ENCODE measurements at places on chromosomes 6 and 20. TPM values are rescaled to one million over a fixed set of nuclear protein-coding genes. Genes with fewer than 3 reads are reported as not detected.

Gene ZSCAN23
- 1.2 TPM for total RNA-seq

Gene WFDC5
- not detected for total RNA-seq

Gene HCRTR2
- not detected for total RNA-seq

Gene SLPI
- not detected for total RNA-seq

Gene TREML1
- total RNA-seq = not detected

Gene NRSN1
- total RNA-seq = not detected

Gene CLPSL1
- not detected for total RNA-seq

Gene STMND1
- total RNA-seq = not detected

Gene GGTLC1
- not detected for total RNA-seq

Gene TINAG
- total RNA-seq = not detected

DNA sequence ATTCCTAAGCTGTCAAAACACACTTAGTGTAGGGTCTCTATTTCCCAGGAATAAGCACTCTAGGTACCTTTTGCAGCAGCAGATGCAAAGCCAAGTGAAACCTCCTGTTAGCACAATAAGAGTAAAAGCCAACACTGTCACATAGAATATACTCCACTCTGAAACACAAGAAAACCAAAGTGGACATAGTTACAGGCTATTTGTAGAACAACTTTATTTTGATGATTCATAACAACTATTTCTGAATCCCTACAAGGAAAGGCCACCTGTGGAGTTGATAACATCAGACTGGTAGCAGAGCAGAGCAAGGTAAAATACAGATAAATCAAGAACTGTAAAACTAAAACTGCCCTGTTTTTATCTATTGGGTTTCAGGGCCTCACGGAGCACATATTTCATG, 59.7 kb downstream of the ALDH5A1 start:
- no peak for DNase-seq

- no peak for DNase-seq
Observed at GRCh38 chr20:38076548-38076947, 43.0 kb downstream of the RPRD1B start.

GRCh38 chr6:136582711-136583471, 32.7 kb upstream of the MAP7 start:
- DNase-seq = no peak

DNA sequence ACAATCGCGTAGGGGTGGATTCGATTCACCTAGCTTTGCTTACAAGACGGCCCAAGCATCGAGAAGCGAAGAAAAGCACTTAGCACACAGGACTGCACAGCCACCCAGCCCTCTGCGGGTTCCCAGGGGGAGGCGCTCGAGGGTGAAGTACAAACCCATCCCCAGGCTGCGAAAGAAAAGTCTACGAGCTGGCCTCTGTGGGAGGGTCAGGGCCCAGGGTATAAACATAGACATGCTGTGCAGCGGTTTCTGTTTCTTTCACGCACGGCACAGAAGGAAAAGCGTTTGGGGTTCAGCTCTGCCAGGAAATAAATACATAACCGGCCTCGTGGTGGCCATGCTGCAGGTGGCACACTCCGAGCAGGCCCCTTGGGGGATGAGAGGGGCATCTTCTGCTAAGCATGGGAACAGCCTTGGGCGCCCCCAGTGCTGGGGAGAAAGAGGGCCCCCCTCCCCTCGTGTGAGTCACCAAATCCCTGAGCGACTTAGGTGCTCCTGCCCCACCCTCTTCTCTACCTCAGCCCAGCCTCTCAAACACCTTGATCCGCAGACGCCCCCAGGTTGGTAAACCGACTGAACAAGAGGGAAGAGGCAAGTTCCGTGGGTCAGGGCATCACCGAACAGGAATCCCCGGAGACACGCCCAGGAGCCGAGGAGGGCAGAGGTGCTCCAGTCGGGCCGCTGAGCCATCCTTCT, 91.6 kb upstream of the RIPOR2 start:
- DNase-seq = peak; percentile 93

GRCh38 chr20:52945862-52946522, 26.2 kb upstream of the TSHZ2 start:
- no peak for DNase-seq

DNA sequence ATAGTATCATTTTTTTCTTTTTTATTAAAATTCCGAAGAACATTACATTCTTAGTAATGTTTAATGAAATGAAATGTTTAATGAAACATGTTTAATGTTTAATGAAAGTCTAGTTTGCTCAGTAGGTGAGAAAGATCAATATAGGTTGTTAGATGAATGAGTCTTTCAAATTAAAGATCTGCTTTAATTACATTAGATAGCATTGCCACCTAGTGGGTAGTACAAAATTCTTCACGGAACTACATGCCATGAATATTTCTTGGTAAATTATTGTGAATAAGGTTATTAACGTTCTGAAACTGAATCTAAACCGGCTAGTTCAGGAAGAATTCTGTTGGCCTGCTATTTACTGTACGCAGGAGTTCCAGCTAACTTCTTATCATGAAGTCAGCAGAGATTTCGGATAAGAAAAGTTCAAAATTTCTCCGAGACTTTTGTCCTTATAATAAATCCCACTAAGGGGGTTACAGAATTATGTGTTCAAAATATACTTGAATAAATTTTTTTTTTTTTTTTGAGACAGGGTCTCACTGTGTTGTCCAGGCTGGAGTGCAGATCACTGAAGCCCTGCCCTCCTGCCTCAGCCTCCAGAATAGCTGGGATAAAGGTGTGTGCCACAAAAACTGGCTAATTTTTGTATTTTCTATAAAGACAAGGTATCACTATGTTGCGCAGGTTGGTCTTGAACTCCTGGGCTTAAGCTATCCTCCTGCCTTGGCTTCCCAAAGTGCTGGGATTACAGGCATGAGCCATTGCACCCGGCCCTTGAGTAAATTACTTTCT, 7.9 kb upstream of the GMNN start:
- DNase-seq = no peak

GRCh38 chr6:35224720-35225119, 11.0 kb downstream of the SCUBE3 start:
- DNase-seq = no peak

GRCh38 chr6:54758340-54758739, 88.2 kb upstream of the FAM83B start:
- no peak for DNase-seq

GRCh38 chr20:52191916-52192718, 538 bp upstream of the ZFP64 start:
- DNase-seq = peak; percentile 86

GRCh38 chr6:119322034-119322433, 27.5 kb downstream of the MAN1A1 start:
- DNase-seq = no peak

GRCh38 chr6:4531406-4531805, 244.8 kb upstream of the CDYL start:
- DNase-seq = no peak

- no peak for DNase-seq
Observed at GRCh38 chr6:105069821-105070445, 109.9 kb downstream of the POPDC3 start.

DNA sequence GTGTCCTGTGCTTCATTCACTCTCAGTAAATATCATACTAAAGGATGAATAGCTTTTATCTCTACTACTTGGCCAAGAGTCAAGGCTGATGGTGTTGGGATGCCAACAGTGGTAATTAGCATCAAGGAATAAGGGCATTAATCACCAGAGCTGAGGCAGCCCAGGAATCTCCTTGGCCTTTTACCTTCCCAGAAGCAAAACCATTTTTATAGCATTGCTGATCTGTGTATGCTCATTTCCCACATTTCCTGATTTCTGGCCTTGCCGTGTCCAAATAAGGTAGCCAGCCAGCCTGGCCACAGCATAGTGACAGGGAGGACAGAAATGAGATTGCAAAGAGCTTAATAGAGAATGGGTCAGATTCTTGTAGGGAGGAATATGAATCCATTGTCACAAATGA, 76.7 kb upstream of the FOXO3 start:
- no peak for DNase-seq

DNA sequence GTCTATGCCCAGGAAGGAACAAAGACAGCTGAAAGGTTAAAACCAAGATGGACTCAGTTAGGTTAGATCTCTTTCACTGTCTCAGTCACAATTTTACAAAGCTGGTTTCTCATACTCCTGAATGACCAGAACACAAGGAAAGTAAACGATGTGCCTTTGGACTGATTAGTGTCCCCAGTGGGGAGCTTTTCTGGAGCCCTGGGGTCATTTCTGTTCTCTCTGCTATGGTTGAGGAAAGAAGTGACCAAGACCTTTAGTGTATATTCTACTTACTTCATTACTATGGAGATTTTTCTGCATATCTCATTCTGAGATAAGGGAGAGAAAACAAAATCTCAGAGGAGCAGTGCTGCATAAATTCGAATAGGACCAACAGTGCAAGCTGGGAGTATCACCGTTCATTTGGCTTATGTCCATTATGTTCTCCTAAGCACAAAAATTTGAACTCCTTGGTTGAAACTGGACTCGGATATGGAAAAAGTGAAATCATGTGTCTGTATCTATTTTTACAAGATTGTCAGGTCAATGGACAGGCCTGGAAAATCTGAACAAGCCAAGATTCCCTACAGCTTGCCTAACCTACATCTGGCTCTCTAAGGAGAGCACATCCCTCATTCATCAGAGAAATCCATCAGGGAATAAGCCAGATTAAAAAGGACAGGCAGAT, 34.4 kb upstream of the ENPP1 start:
- no peak for DNase-seq

DNA sequence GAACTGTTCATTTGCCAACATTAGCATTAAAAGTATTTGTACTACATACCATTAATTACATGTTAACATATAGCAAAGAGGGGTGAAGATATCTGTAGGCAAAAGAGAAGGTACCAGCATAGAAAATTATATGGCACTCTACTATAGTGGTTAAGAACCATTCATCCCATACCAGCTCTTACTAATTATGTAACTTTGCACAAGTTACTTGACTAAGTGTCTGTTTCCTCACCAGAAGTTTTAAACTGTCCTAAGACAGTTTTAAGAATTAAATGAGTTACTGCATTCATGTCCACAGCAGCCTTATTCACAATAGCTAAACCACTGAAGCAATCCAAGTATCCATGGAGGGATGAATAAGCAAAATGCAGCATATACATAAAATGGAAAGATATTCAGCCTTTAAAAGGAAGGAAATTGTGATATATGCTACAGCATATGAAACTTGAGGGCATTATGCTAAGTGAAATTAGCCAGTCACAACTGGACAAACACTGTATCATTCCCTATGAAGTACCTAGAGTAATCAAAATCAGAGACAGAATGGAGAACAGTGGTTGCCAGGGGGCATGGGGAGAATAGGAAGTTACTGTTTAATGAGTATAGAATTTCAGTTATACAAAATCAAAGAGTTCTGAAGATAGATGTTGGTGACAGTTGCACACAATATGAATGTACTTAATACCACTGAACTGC, 98.9 kb downstream of the RNGTT start:
- no peak for DNase-seq

DNA sequence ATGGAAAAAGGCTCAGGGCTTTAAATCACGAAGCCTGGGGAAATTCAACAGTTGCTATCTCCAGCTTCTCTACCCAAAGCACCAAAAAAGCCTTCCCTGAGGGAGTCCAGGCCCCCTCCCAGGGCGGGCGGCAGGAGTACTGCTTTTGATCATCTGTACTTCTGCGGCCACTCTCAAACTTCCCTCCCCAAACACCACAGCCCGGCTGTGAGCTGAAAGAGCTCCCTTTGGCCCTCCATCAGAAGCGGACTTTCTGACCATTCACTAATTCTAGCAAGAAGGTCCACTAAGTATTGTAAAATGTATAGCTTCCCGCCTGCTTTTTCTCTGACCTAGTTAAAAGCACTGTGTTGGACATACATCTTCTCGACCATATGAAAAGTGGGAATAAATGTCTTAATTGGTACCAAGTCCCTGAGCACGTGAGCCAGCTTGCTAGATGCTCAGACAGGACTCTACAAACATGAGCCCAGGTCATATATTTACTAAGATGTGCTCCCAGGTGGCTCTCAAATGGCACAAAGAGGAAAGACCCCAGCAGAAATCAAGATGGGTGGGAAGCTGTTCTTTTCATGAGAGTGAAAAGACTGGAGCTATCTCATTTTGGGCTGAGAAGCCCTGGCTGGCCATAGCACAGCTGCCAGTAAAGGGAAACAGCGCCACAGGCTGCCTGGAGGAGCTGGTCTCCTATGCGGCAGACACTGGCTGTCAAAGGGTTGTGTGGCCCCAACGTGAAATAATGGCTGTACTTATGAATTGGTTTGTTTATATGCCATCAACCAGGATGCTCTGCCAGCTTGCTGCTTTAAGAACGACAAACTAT, 58.6 kb downstream of the GFOD1 start:
- no peak for DNase-seq

- no peak for DNase-seq
Observed at GRCh38 chr6:156698239-156699016, 78.8 kb upstream of the ARID1B start.

DNA sequence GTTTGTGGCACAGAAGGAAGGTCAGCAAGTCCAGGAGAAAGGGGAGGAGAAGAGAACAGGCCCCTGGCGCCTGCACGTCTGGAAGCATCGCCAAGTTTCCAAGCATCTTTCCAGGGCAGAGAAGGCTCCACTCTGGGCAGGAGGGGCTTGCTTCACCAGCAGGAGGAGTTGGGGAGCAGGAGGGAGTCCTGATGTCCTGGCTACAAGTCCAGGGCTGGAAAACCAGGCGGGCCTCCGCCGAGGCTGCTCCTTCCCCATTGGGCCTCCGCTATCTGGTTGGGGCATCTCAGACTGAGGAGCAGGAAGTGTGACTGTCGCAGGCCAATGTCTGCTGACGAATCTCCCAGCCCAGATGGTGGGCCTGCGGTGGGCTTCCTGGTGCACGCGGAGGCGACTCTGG, 421.9 kb downstream of the PREX1 start:
- no peak for DNase-seq

- no peak for DNase-seq
Observed at GRCh38 chr6:156791320-156791850, 14.2 kb downstream of the ARID1B start.

- DNase-seq = no peak
Observed at GRCh38 chr20:37503256-37503927, 17.7 kb upstream of the NNAT start.

DNA sequence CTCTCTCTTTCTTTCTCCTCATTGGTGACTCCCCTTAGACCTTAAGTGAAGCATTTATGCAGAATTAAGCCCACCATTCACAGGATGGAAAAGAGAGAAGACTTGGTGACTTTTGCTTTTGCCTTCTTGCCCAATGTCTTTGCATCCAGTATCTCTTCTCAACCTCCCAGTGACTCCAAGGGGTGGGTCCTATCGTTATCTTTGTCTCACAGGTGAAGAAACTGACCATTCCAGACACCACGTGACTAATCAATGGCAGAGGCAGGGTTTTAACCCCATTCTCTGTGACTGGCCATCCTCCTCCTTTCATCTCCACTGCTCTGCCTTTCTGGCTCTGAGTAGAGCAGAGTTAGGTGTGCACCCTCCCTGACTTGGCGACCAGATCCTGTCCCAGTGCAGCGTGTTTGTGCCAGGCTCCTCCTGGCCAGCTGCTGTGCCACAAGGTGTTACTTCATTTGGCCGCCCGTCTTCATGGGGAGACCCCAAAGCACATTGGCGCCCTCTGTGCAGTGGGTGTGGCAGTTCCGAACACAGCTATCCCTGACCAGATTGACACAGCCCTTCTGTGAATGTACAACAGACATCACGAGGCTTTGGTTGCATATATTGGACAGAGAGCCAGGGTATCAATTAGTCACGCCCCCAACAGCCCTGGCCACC, 501.3 kb downstream of the CD83 start:
- DNase-seq = no peak

GRCh38 chr6:161748535-161749416, 474.9 kb upstream of the AGPAT4 start:
- DNase-seq = peak; percentile 74

- no peak for DNase-seq
Observed at GRCh38 chr6:37480951-37481534, 18.6 kb downstream of the CCDC167 start.
